Activated T-cell treated with anti-CD3 and anti-CD28 coated beads, Interleukin-2, amount 50 U/mL, for 72 hours (primary cell): ENCODE measurements at places on chromosomes 7 and 10. TPM values are rescaled to one million over a fixed set of nuclear protein-coding genes. Genes with fewer than 3 reads are reported as not detected.

- no peaks in the 10 kb centered on the region for H3K36me3 ChIP-seq
- H3K27me3 ChIP-seq, result peaks cover 12% of the 10 kb centered on the region
- DNase-seq, result no peak
- no peak overlapping the region for H3K27ac ChIP-seq
- H3K4me3 ChIP-seq, result no peak overlapping the region
- no peaks in the 10 kb centered on the region for H3K4me1 ChIP-seq
Observed at GRCh38 chr7:134532954-134533218, 5.5 kb downstream of the AKR1B10 start.

DNA sequence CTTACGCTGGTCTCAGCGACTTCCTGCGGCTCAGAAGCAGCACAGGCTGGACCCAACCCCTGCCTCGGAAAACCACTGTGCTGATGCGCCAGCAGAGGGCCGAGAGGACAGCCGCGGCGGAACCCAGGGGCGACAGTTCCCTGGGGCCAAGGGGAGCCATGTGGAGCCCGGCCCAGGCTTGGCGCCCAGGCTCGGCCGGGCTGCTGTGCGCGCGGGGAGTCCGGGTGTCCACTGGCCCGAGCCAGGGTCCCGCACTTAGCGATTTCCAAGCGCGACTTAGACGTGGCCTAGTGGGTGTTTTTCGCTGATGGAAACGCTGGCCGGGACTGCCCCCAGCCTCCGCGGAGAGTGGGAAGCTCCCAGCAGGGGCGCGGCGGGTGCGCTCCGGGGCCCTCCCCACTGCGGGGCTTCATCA is 18.6 kb upstream of the ZNF32 start:
- peaks cover 46% of the 10 kb centered on the region for H3K27me3 ChIP-seq
- H3K4me3 ChIP-seq, result no peak overlapping the region
- no peak overlapping the region for H3K27ac ChIP-seq
- no peak for DNase-seq
- no peaks in the 10 kb centered on the region for H3K36me3 ChIP-seq

GRCh38 chr7:116211913-116212596 is 1.7 kb downstream of the TES start:
- DNase-seq, result peak; percentile 14
- H3K4me3 ChIP-seq, result peak overlapping the region; percentile 92
- peaks cover 63% of the 10 kb centered on the region for H3K4me1 ChIP-seq
- peaks cover 8% of the 10 kb centered on the region for H3K36me3 ChIP-seq
- H3K27ac ChIP-seq, result peak overlapping the region; percentile 98

DNA sequence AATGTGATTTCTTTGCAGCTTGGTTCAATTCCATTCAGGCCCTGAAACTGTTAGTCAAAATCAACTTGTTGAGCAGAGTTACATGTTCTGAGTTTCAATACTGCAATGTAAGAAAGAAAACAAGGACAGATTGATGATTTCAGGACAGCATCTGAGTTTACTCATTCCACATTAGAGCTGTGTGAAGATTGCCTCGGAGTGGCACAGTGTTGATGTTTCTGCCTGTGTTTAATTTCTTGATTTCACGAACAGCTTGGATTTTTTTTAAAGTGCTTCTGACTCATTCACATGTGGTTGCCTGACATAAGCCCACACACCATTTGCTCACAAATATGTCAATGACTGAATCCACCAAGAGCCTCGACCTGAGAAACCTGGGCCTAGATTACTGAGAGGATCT is 101.2 kb upstream of the PARD3 start:
- no peaks in the 10 kb centered on the region for H3K4me1 ChIP-seq
- DNase-seq, result peak; percentile 24
- H3K36me3 ChIP-seq, result no peaks in the 10 kb centered on the region
- no peaks in the 10 kb centered on the region for H3K27me3 ChIP-seq

DNA sequence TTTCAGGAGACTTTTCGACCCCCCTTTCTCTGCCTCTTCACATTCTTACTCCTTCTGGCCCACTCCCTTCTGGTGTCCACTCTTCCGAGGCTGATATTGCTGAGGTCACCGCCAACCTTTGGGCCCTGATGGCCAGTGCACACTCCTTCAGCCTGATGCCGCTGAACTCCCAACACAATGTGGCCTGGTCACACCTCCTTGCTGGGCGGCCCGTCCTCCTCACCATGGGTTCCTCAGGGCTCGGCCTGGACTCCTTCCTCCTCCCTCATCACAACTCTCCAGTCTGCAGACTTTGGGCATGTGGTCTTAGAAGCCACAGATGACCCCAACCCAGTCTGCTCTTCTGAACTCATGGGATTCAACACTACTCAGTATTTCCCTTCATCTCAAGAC is 583.0 kb upstream of the MGMT start:
- DNase-seq, result no peak
- no peaks in the 10 kb centered on the region for H3K4me1 ChIP-seq

- DNase-seq, result no peak
- H3K4me1 ChIP-seq, result peaks cover 75% of the 10 kb centered on the region
- no peak overlapping the region for H3K27ac ChIP-seq
Observed at GRCh38 chr10:124642088-124642710, 102.0 kb downstream of the FAM53B start.

DNA sequence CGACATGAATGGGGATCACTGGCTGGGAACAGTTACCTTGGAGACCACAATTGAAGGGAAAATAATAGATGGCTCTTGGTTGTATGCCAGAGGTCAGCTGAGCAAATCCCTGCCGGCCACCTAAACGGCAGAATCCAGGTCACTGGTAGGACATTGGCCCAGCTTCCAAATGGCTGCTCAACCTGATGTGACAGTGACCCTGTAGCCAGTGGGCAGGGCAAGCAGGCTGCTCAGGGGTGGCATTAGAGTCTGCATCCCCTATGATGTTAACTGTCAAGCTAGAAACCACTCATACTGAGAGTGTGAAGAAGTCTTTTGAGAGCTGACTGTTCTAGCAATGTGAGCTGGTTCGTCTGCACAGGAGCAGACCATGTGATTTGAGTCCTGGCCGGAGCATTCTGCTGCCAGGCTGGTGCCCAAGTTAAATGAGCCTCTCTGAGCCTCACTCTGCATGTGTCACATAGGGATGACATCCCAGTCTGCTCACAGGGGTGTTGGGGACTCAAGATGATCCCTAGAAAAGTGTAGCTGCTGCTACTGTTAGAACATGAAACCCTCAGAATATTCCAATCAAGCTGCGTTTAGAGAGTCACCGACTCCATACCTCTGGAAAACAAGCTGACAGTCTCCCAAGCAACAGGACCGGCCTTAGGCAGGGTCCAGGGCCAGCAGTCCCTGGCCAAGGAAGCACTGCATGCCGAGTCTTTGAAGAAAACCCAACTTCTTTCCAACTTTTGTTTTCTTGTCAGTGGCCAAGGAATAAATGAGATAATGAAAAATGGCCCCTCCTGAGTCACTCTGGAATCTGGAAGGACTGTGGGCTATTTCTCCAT is 69.7 kb downstream of the VWA2 start:
- DNase-seq, result no peak
- peaks cover 21% of the 10 kb centered on the region for H3K4me1 ChIP-seq
- peaks cover 6% of the 10 kb centered on the region for H3K27me3 ChIP-seq
- H3K27ac ChIP-seq, result no peak overlapping the region
- no peaks in the 10 kb centered on the region for H3K36me3 ChIP-seq

- peaks cover 6% of the 10 kb centered on the region for H3K4me1 ChIP-seq
- no peak overlapping the region for H3K27ac ChIP-seq
- H3K36me3 ChIP-seq, result no peaks in the 10 kb centered on the region
- DNase-seq, result no peak
- peaks cover 53% of the 10 kb centered on the region for H3K27me3 ChIP-seq
Observed at GRCh38 chr10:3180355-3181025, 7.9 kb upstream of the PITRM1 start.

GRCh38 chr7:16724344-16724743 is 29.2 kb upstream of the TSPAN13 start:
- no peaks in the 10 kb centered on the region for H3K27me3 ChIP-seq
- H3K27ac ChIP-seq, result no peak overlapping the region
- no peak for DNase-seq

DNA sequence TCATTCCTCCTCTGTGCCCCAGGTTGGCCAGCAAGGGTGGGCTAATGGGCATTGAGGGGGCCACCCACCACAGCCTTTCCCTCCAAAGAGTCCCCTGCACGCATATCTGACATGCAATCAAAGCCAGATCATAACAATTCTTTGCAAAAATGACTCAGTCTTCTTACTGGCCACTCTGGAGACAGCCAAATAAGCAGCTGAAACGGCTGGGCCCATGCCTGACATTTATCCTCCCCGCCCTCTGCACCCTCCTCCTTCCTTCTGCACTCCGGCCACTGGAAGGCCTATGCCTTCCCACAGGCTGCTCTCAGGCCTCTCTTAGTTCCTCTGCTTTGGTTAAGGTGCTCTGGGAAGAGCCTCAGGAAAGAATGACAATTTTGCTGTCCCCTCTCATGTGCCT is 29.2 kb upstream of the NPFFR1 start:
- no peak overlapping the region for H3K4me3 ChIP-seq
- no peak for DNase-seq
- no peaks in the 10 kb centered on the region for H3K27me3 ChIP-seq
- H3K4me1 ChIP-seq, result no peaks in the 10 kb centered on the region
- no peak overlapping the region for H3K27ac ChIP-seq

DNA sequence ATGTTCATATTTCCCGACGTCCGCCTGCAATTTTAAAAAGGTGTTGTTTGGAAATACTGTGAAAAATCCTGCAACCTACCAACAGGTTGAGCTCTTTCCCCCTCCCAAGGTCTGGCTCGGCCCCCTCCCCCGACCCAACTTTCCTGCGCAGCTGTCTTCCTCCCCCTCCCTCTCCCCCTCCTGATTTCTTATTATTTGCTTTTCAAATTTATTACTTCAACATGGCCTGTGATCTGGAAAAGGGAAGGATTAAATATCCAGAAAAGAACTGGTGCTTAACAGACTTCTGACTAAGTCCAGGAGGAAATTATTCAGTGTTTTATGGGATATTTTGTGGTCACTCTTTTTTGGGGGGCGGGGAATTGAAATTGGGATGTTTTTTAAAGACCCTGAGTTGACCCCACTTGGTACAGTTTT is 2.4 kb downstream of the ARID5B start:
- peaks cover 27% of the 10 kb centered on the region for H3K36me3 ChIP-seq
- H3K27ac ChIP-seq, result peak overlapping the region; percentile 96
- no peaks in the 10 kb centered on the region for H3K27me3 ChIP-seq
- H3K4me3 ChIP-seq, result peak overlapping the region; percentile 95
- no peak for DNase-seq

- H3K4me1 ChIP-seq, result no peaks in the 10 kb centered on the region
- H3K27me3 ChIP-seq, result peaks cover 43% of the 10 kb centered on the region
- no peak overlapping the region for H3K4me3 ChIP-seq
- no peak overlapping the region for H3K27ac ChIP-seq
- DNase-seq, result no peak
Observed at GRCh38 chr10:14353291-14353913, 22.7 kb upstream of the FRMD4A start.

DNA sequence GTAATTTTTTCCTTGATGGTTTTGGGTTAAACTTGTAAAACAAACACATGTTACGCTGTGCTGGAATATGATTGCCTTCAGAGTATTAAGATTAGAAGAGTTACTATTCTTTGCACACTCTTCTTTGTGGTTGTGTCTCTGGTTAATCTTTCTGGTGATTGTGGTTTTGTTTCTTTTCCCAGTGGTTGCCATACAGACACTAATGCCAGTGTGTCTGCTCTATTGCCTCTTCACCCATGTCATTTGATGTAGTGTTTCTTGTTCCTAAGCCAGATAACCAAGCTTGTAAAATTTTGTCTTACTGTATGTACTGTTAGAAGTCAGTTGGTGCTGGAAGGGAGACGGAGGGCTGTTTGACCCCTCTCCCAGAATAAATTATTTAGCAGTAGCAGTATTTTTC is 124.8 kb downstream of the PHTF2 start:
- DNase-seq, result no peak
- no peak overlapping the region for H3K27ac ChIP-seq

DNA sequence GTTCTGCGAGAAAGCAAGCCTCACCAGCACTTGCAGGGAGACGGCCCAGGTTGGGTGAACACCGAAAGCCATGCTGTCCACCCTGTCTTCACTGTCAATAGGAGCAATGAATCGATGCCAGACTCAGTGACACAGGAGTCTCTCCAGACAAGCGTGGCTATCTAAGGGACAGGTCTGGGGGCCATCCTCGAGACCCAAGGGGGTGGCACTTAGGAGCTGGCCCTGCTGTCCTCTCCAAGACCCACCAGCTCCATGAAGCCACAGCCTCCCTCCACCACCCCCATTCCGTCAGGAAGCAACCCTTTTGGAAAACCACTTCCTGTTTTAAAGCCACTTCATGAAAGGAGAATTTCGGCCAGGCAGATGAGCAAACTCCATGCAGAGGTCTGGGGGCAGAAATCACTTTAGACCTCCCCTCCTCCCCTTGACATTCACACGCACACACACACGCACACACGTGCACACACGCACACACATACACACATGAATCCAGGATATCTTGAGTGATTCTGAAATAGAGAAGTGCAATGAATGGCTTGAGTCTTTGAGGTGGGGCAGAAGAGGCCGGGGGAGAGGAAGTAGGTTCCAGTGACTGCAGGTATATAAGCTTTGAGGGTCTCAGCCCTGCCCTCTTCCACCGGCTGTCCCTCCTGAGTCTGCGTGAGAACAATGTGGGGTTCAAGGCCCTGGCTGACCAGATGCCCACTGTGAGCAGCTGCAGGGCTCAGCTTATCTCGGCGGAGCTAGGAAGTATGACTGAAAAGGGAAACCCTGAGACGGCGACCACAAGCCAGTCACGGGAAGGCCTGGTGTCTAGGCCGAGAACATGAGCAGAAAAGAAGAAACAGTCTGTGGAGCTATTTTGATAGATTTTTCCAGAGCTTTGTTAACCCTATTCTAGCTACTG is 25.0 kb downstream of the RGS10 start:
- peak overlapping the region; percentile 83 for H3K27ac ChIP-seq
- peak; percentile 80 for DNase-seq
- H3K4me3 ChIP-seq, result peak overlapping the region; percentile 54
- no peaks in the 10 kb centered on the region for H3K27me3 ChIP-seq

DNA sequence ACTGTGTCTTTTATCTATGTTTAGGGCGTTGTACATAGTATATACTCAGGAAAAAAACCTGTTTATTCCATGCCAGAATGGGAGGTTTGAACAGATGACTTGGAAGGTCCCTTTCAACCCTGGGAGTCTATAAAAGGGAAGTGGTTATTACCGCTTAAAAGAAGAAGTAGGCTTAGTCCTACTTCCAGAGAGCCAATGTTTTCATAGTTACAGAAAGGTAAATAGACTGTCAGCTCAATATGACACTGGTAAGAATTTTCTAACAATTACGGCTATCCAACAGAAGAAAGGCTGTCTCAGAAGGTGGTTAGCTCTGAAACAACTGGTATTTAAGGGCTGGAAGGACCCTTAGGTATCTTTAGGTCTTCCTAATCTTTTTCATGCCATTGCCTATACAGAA is 1.1 kb upstream of the TFAM start:
- H3K4me1 ChIP-seq, result peaks cover 46% of the 10 kb centered on the region
- peaks cover 3% of the 10 kb centered on the region for H3K36me3 ChIP-seq
- H3K27ac ChIP-seq, result peak overlapping the region; percentile 93
- DNase-seq, result no peak
- H3K4me3 ChIP-seq, result peak overlapping the region; percentile 98
- H3K27me3 ChIP-seq, result no peaks in the 10 kb centered on the region

LEP gene
- not detected for total RNA-seq

TYW1B gene
- 4.7 TPM for total RNA-seq

PLEKHS1 gene
- not detected for total RNA-seq

FAM237B gene
- not detected for total RNA-seq

FGF8 gene
- total RNA-seq, result 0.49 TPM

SEMA3A gene
- total RNA-seq, result 0.62 TPM

MMRN2 gene
- total RNA-seq, result not detected

FAM180A gene
- total RNA-seq, result not detected
